ENCODE measurements at places on chromosomes 7 and 10. TPM values are rescaled to one million over a fixed set of nuclear protein-coding genes. Genes with fewer than 3 reads are reported as not detected.
A peak's percentile ranks its signal among the peaks of the same experiment; 100 is the strongest.

DNA sequence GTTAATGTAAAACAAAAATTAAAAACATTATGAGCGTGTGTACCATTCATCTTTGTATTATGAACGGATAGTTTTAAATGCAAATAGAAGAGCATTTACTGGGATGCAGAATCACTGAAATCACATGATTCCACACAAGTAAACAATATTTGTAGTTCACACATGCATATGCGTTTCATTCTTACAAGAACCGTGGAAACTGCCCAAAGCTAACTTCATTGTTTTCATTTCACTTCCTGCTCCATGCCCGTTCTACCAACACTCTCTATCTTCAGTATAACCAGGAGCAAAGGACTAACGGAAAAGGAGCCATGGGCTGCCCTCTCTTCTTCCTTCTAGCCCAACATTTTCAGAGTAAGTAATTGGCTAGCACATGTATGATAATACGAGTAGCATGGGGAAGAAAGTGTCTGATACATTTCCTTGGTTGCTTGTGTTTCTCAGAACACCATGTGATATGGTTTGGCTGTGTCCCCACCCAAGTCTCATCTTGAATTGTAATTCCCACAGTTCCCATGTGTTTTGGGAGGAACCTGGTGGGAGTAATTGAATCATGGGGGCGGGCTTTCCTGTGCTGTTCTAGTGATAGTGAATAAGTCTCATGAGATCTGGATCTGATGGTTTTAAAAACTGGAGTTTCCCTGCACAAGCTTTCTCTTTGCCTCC, 38.8 kb downstream of the ZNF783 start:
- DNase-seq, result no peak

ADCYAP1R1 gene
- total RNA-seq, result not detected

DNA sequence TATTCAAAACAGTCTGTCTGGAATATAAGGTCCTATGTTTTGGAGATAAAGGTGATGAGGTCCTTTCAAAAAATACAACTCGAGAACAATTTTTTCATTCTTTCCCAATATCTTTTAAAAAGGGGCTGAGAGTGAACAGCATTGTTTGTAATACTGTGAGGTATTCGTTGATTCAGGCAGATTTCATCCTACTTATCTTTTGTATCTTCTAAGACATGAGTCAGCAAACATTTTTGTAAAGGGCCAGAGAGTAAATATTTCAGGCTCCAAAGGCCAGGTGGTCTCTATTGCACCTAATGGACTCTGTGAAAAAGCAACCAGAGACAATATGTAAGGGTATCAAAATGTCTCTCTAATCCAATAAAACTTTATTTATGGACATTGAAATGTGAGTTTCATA, 8.1 kb upstream of the ANK3 start:
- no peak for DNase-seq

DNA sequence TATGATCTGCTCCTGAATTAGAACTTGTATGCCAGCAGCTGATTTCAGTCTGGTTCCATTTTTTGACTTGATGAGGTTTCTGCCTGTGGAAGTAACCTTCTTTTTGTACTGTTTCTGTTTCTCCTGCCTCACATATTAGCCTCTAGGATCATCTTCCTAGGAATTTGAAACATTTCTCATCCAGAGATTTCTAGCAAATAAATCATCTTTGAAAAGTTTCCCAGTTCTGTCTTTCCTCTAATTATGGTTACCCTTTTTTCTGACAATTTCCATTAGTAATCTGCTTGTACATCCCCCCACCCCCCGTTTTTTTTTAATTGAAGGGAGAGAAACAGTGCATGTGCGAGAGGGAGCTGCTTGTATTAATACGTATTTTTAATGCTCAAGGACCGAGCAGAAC, 92.2 kb downstream of the NRF1 start:
- DNase-seq, result no peak

DNA sequence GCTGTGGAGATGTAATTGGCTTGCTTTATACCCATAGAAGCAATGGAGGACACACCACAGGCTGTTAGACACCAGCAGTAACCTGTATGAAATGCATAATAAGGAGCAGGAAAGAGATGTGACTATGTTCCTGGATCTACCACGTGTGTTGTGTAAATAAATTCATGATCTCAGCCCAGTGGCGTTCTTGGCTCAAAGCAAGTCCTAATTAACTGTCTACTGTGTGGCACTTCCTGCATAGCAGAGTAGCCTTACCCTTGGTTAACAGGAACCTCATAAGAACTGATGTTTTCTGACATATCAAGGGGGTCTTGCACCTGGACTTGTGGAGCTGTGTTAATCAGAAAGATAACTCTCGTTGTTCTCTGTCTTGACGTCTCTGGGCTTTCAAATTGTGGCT, 25.7 kb upstream of the FAM180A start:
- peak; percentile 30 for DNase-seq
